ENCODE measurements at places on chromosomes 12 and 14. TPM values are rescaled to one million over a fixed set of nuclear protein-coding genes. Genes with fewer than 3 reads are reported as not detected.
A peak's percentile ranks its signal among the peaks of the same experiment; 100 is the strongest.

The PLBD1 gene
- total RNA-seq, result 1.1 TPM

The CLEC4A gene
- total RNA-seq, result 0.32 TPM

The ZNF385A gene
- total RNA-seq, result 23.0 TPM

The RTL1 gene
- 0.18 TPM for total RNA-seq

The RDH16 gene
- 0.32 TPM for total RNA-seq

The TMEM233 gene
- total RNA-seq, result not detected

The TAPBPL gene
- 0.87 TPM for total RNA-seq

The KRT6A gene
- total RNA-seq, result 0.95 TPM

The RPL36AL gene
- total RNA-seq, result 166 TPM

The NID2 gene
- total RNA-seq, result 22.3 TPM

GRCh38 chr14:92532490-92533163 lies 19.0 kb downstream of the RIN3 start:
- DNase-seq, result no peak
- peaks cover 13% of the 10 kb centered on the region for H3K4me1 ChIP-seq
- no peaks in the 10 kb centered on the region for H3K27me3 ChIP-seq
- no peaks in the 10 kb centered on the region for H3K36me3 ChIP-seq
- no peak overlapping the region for H3K4me3 ChIP-seq
- no peak overlapping the region for H3K27ac ChIP-seq

DNA sequence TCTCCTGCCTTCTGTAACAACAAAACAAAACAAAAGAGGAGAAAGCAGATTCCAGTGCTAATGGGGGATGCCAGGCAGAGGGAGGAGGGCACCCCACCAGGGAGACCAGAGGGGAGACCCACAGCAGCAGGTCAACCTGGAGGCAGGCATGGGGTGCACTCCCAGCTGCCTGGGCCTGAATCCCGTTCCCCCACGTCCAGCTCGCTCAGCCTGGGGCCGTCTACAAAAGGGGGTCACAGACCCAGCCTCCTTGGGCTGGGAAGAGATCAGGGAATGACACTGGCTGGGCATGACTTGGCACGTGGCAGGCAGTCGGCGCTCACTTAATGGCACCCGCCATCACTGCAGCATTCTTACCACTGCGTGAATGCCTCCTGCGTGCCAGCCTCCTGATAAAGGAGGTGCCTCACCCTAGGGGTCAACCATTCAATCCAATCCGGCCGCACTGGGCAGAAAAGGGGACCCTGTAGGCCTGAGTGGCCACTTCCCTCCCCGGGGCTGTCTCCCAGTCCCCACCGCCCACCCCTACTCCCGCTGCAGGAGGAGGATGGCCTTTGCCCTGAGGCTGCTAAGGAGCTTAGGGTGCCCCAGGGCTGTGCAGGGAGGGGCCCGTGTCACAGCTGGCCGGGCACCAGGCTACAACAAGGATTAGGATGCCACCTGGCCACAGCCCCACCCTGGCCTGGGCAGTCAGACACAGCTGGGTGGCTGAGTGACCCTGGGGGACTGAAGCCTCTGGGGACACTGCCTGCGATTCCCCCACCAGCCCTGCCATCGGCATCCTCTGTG lies 87.5 kb downstream of the NCOR2 start:
- no peak overlapping the region for H3K4me3 ChIP-seq
- no peaks in the 10 kb centered on the region for H3K27me3 ChIP-seq
- DNase-seq, result no peak

DNA sequence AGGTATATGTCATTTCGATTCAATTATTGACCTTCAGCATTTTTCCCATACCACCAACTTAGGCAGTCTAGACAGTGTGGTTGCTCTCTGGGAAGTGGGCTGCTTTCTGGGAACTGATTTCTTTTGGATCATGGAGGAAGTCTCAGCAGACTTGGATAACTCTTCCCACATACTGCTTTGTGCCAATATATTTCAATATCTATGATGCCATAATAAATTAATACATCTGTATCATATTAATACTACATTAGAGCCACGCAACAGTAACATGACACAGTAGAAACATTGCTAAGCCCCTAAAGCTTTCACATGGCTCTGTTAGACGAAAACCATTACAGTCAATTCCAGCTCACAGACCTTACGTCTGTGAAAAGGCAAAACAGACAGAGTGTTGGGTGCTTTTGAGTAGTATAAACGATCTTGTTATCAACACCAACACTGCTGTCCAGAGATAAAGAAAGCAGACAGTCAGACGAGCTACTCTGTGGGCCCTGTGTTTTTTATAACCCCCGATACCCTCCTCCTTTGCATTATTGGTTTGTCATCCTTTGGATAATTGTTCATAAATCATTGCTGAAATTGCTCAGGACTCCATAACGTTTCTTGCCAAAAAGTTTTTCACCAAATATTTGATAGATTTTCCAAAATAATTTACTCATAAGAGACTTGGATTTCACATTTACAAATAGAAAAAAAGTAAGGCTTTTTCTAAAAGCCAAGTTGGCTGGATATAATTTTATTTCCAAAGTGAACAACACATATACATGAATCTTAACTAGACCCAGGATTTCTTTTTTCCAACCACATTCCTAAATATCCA lies 439.7 kb downstream of the ADAMTS20 start:
- H3K36me3 ChIP-seq, result no peaks in the 10 kb centered on the region
- H3K27me3 ChIP-seq, result no peaks in the 10 kb centered on the region
- H3K4me3 ChIP-seq, result no peak overlapping the region
- peak overlapping the region; percentile 35 for H3K27ac ChIP-seq
- DNase-seq, result peak; percentile 86
- no peaks in the 10 kb centered on the region for H3K4me1 ChIP-seq

DNA sequence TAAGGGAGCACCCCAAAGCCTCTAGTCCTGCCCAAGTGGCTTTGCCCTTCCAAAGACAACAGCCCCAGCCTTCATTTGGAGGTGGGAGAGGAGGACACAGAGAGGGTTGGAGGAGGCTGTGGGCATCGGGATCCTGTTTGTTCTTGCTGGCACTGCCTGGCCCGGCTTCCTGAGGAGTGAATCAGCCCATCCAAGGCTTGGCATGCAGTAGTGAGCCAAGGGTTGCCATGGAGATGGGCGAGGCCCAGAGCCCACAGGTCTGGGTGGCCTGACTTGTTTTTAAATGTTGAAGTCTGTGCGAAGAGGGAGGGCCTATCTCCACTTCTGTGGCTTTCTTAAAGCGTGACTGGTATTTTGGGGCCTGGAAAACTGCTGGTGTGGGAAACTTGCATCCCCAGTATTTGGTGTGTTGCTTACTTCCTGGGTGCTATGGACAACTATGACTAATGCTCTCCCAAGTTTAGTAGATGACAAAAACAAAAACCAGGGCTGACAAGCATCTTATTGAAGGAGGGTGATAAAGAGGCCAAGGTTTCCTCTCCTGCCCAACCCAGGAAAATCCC lies 15.8 kb downstream of the CD9 start:
- no peak overlapping the region for H3K4me3 ChIP-seq
- peak; percentile 91 for DNase-seq
- H3K36me3 ChIP-seq, result no peaks in the 10 kb centered on the region
- H3K27ac ChIP-seq, result peak overlapping the region; percentile 65
- H3K27me3 ChIP-seq, result no peaks in the 10 kb centered on the region
- H3K4me1 ChIP-seq, result peaks cover 29% of the 10 kb centered on the region

DNA sequence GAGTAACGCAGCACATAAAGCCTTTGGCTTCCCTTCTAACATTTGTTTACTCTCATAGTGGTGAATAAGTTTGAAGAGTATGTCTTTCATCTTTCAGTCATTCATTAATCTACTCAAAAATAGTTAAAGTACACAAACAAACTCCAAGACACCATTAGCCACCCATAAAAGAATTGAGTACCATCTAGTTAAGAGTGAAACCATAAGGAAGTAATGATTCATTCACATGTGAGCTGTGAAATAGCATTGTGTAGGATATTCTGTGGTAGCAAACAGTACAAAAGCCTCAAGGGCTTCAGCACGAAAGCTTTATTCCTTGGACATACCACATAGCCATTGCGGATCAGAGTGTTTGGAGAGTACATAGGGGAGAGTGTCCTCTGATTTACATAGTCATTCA lies 13.9 kb downstream of the SYT1 start:
- peak; percentile 20 for DNase-seq
- peaks cover 10% of the 10 kb centered on the region for H3K4me1 ChIP-seq

GRCh38 chr12:68157380-68157779 lies 2.2 kb downstream of the IFNG start:
- peaks cover 12% of the 10 kb centered on the region for H3K27me3 ChIP-seq
- no peak overlapping the region for H3K4me3 ChIP-seq
- no peaks in the 10 kb centered on the region for H3K36me3 ChIP-seq
- DNase-seq, result no peak
- H3K4me1 ChIP-seq, result no peaks in the 10 kb centered on the region

- H3K27ac ChIP-seq, result no peak overlapping the region
- no peaks in the 10 kb centered on the region for H3K36me3 ChIP-seq
- H3K27me3 ChIP-seq, result no peaks in the 10 kb centered on the region
- no peak overlapping the region for H3K4me3 ChIP-seq
- no peak for DNase-seq
These were observed 77.6 kb downstream of the CNTN1 start for GRCh38 chr12:40769846-40770245.

Data from astrocyte (in vitro differentiated cells and primary cell).